LoVo (cell line): ENCODE measurements at places on chromosomes 11 and 22.

- no peak for DNase-seq
Observed at GRCh38 chr11:117796456-117796871, 552 bp downstream of the DSCAML1 start.

DNA sequence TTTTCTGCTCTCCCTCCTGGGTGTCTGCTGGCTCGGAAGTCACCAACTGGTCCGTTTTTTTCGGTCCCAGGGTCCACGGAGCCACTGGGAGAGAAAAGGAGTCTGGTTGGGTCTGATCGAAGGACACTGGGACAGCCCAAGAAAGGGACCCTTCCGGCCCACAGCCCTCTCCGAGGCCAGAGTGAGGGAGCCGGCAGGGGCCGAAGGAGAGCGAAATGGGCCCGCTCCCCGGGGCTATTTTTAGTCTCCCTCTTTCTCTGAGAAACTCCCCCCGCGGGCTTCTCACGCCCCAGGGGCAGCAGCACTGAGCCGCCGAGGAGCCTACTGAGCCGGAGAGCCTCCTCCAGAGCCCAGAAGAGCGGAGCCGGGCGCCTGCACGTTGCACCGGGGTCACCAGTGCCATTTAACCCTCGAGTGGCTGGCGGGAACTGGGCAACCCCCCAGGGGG is 1.9 kb downstream of the ESAM start:
- no peak for DNase-seq

GRCh38 chr11:69841859-69842698 is 22.9 kb upstream of the FGF3 start:
- no peak for DNase-seq

DNA sequence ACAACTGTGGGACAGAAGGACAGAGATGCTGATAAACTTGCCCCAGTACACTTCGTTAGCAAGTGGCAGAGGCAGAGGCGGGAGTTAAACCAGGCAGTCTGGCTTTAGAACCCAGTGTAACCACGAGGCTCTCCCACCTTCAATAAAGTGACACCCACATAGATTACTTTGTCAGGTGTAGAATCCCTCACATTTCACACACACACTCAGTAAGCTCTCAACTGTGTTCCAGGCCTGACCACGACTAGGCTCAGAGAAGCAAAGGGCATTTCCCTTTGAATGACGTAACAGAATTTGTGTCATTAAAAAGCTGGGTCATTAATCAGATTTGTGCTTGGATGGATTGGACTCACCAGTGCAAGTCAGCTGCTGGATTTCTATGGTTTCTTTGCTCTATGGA is 118.3 kb upstream of the RCN1 start:
- DNase-seq: no peak

GRCh38 chr22:28984482-28985158 is 77.0 kb downstream of the C22orf31 start:
- no peak for DNase-seq

- DNase-seq: no peak
Observed at GRCh38 chr22:34847072-34847471, 218.9 kb upstream of the ISX start.

DNA sequence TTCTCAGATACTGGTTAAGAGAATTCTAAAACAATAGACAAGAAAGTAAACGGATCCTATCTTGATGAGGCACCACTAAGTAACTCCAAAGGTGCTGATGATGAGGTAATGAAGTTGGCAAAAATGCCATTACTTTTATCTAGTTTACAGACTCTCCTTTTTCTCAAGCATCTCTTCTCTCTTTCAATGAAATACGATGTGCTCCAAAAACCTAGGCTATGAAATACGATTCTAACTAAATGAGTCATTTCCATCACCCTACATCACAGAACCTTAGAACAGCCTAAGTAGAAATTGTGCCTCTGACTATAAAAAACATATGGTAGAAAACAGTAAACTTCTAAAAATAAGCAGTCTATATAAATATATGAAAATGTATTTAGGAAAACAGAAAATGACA is 58.9 kb upstream of the ARHGAP32 start:
- DNase-seq: no peak

- DNase-seq: no peak
Observed at GRCh38 chr11:79890272-79890671, 449.4 kb upstream of the TENM4 start.

DNA sequence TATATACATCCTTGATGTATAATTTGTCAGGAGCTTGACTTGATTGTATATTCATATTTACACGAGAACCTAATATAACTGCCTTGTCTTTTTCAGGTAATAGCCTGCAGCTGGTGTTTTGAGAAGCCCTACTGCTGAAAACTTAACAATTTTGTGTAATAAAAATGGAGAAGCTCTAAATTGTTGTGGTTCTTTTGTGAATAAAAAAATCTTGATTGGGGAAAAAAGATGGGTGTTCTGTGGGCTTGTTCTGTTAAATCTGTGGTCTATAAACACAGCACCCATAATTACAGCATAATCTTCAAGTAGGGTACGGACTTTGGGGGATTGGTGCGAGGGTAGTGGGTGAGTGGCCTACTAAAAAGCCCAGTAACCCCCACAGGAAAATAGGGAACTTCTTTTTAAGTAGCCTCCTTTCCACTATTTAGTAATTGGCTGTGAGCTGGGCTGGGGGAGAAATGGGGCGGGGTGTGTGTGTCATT is 7.5 kb downstream of the MALAT1 start:
- DNase-seq: peak; percentile 49
